ENCODE measurements at places on chromosomes 12 and 14.

DNA sequence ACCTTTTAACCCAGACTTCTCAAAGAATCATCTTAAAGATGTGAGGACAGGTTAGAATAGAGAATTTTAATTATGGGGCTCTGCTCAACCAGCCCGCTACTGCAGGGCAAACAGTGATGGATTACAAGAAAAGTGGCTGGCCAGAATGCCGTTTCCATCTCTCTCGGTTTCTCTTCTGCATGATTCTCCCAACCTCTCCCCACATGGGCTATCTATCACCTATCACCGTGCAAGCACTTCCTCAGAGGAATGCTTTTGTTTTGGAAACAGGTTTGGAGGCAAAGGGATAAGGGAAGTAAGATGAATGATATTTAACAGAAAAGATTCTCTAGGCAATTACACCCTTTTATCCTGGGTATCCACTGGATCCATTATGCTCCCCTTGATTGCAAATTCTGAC, 37.4 kb upstream of the PHC1 start:
- DNase-seq, result no peak

GRCh38 chr14:73754911-73755360, 40.8 kb upstream of the PNMA1 start:
- no peak for DNase-seq

- no peak for DNase-seq
These were observed 13.3 kb downstream of the TMEM119 start for GRCh38 chr12:108584456-108585065.

GRCh38 chr12:119328111-119328510, 6.4 kb upstream of the CCDC60 start:
- no peak for DNase-seq

- no peak for DNase-seq
These were observed 57.5 kb downstream of the DENND5B start for GRCh38 chr12:31533470-31533869.

DNA sequence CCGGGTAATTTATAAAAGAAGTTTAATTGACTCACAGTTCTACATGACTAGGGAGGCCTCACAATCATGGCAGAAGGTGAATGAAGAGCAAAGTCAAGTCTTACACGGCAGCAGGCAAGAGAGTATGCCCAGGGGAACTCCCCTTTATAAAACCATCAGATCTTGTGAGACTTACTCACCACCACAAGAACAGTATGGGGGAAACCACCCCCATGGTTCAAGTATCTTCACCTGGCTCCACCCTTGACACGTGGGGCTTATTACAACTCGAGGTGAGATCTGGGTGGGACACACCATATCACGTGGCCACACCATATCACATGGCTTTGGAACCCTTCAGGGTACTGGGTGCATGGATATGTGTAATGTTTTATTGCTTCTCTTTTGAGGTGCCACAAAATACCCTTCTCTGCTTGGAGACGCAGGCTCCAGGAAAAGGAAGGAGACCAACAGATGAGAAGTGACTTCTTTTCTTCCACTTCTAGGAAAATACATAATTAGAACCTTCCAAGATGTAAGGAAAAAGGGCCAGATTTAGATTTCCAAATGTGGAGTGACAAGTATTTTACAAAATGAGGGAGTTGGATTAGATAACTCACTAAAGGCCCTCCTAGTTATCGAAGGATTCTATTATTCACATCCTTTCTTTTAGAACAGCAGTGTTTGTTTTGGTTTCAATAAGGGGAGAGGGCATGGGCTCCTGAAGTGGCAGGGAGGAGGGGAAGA, 33.1 kb upstream of the ETFBKMT start:
- no peak for DNase-seq

DNA sequence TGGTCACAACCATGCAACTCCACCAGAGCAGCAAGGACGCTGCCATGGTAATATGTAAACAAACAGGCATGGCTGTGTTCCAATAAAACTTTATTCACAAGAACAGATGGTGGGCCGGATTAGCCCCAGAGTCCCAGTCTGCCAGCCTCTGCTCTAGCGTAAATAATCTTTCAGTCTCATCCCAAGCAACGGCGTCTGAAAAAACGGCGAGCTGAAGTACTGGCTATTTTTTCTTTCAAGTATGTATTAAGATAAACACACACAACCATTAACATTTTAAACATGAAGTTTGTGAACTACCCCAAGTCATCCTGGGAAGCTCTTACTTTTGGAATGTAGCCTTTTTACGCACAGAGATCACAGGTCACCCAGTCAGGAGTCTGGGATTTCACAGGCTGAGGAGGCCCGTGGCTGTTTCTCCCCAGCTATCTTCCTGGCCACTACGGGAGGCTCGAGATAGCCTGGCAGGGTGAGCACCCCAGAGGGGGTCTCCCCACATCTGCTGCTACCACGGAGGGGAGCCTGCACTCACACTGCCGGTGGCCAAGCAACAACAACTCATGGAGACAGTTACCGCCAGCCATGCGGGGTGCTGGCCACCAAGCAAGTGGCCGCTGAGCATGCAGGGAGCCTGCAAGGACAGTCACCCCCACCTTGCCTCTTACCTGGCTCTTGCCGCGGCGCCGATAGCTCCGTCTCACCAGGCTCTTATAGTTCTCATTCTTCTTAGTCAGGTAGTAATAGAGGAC, 124.6 kb downstream of the RFLNA start:
- DNase-seq, result no peak

DNA sequence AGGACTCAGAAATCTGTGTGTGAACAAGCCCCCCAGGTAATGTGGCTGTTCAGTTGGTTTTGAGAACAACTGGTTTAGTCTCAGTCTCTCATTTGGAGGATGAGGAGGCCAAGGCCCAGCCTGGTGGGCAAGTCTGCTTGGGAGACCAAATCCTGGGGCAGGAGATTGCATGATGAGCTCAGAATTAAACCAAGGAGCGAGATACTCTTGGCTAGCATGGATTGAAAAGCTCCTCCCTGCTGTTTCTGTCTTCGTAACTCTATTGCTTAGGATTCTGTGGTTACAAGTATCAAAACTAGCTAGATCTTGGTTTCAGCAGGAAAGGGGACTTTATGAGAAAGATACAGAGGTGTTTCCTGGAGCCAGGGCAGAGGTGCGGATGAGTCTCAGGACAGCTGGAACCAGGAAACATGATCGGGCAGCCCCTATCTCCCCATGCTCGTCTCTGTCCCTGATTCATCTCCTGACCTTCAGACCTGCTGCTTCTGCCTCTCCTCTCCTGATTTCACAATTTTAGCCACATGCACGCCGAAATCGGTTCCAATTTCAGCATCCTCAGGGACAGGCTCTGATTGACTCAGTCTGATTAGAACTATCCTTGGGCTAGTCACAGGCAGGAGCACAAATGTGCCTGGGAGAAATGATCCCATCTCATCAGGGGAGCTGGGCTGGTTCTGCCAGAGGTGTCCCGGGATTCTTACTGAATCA, 40.2 kb upstream of the RIN3 start:
- DNase-seq, result no peak

DNA sequence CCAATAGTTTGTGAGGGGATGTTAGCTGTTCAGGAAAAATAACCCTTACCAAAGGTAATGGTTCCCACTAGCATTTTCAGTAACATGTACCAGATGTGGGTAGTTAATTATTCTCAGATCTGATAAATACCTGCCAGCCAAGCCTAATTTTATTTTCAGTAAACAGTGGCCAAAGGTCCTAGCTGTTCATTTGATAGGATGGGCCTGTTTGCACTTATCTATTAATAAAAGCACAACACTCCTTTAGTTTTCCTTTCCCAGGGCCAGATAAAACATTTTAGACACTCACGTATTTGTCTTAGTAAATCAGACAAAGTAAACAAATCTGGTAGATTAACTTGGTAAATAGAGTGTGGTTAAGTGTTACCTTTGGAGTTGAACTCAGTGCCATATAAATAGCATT, 345.1 kb downstream of the RAD51B start:
- DNase-seq, result no peak

GRCh38 chr14:95133282-95133681, 24.0 kb downstream of the DICER1 start:
- DNase-seq, result no peak

- DNase-seq, result no peak
These were observed 172.2 kb downstream of the NAV3 start for GRCh38 chr12:78002878-78003277.

DNA sequence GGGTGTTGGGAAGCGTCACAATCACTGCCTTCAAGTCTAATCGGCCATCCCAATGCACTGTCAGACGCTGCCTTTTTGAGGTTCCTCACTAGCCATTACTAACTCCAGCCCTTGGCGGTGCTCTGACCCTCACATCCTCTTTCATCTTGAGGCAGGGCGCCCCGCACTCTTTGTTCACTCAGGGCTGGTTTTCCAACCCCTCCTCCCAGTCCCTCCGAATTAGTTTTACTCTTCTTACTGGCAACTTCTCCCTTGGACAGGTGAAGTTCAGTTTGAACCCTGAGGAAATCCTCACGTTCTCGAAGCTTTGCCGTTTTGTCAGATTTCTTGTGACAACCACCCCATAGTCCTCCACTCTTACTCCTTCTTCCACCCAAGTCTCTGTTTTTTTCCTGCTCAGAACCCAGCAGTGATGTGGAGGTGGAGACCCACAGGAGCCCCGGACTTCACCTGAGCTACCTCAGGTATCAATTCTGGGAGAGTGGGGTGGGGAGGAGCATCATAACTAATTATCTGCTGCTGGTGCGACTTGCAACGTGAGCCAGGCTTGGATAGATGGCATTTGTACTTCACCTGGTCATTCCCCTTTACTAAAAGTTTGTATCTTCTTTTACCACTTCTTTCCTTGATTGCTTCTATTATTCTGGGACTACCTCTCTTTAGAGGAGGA, 757 bp downstream of the ZC3H10 start:
- no peak for DNase-seq

GRCh38 chr14:50829489-50830043, 1.4 kb downstream of the NIN start:
- no peak for DNase-seq

GRCh38 chr12:86254399-86255107, 1.6 kb downstream of the MGAT4C start:
- DNase-seq, result no peak

- DNase-seq, result peak; percentile 9
These were observed 547 bp upstream of the PYGL start for GRCh38 chr14:50944647-50945413.

- no peak for DNase-seq
These were observed 18.6 kb downstream of the LARP4 start for GRCh38 chr12:50419112-50419909.

- no peak for DNase-seq
These were observed 89.0 kb downstream of the AKAP6 start for GRCh38 chr14:32417956-32418552.

DNA sequence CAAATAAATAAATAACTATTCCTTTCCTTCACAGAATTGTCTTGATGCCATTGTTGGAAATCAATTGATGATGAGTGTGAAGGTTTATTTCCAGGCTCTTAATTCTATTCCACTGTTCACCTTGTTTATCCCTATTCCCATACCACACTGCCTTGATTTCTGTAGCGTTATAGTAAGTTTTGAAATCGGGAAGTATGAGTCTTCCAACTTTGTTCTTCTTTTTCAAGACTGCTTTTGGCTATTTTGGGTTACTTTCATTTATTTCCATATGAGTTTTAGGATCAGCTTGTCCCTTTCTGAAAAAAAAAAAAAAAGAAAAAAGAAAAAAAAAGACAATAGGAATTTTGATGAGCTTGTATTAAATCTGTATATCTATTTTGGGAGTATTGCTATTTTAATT, 9.3 kb upstream of the CDK2AP1 start:
- no peak for DNase-seq

- DNase-seq, result no peak
These were observed 85.8 kb downstream of the CAND1 start for GRCh38 chr12:67354966-67355365.

DNA sequence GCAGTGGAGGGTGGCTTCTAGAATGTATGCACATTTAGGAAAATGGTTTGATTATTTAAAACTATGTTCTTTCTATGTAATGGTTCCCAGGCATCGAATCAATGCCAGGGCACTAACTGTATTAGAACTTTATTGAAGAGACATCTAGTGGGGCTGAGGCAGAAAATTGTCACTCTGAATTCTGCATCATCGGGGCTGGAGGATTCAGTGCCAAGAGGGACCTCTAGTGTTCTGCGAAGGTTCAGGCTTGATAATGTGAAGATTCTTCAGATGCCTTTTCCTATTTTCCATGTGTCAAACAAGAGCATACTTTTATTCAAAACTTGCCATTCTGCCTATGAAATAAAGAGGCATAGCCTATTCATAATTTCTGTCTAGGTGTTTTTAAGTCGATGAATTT, 146.3 kb downstream of the CAND1 start:
- no peak for DNase-seq

- no peak for DNase-seq
These were observed 32.6 kb downstream of the DDX11 start for GRCh38 chr12:31106101-31106803.

DNA sequence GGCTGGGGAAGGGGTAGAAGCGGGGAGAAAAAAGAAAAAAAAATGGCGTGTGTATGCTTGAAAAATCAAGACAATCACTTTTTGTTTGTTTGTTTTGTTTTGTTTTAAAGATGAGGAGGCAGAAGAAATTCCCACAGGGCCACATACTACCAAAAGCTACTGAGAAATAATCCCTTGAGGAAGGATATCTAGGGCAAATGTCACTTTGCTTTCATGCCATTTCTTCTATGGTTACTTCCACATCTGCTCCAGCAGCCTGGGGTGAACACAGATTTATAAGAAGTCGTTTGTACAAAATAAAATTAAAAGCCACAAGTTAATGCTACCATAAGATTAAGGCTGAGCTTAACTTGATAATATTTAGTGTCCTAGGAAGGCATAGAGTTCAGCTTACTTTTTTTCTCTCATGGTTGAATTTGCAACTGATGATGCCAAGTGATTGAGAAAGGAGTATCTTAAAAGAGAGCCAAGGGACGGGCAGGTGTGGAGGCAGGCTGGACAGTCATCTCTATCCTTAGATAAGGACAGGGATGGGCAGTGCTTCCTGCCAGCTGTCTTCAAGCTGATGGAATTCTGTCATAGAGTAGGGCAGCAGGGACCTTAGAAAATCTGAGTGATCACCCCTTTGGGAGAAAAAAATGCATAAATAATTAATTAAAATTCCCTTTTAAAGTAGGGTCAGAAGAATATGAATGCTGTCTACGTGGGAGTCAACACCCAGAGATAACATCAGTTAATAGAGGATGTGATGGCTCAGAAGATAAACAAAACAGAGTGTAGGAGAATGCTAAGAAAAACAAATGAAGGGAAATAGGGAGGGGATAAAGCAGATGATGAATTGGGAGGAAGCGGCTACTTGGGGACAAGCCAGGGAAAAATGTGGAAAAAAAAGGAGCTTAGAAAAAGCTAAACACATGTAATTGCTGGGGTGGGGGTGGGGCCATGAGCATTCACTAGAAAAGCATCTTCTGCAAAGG, 57.1 kb downstream of the DYRK2 start:
- DNase-seq, result no peak

DNA sequence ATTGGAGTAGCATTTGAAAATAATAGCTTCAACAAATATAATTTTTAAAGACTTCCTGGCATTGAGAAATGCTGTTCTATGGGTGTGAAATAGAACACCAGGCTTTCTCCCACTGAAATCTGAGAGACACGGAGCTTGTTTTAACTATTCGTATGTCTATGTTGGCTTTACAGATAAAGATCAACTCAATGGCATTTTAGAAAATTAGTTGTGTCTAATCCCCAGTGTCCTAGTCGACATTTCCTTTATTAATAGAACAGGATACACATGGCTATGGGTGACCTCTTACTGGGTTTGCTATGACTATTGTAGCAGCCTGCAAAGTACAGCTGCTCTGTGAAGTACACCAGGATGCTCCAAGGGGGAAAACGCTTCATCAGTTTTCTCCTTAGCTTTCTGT, 159.3 kb downstream of the SLC25A21 start:
- no peak for DNase-seq

GRCh38 chr12:18751866-18752265, 13.9 kb downstream of the CAPZA3 start:
- no peak for DNase-seq

- DNase-seq, result no peak
These were observed 313.4 kb downstream of the BCL11B start for GRCh38 chr14:98958632-98959031.

Data from stimulated activated naive CD8-positive, alpha-beta T cell treated with anti-CD3 and anti-CD28 coated beads, Interleukin-15, Interleukin-2, amounts not matched to agents 100 U/mL and 50 U/mL, for 24 hours (primary cell).